Spleen (tissue), 13 donors: ENCODE measurements at places on chromosomes 13 and 19. TPM values are rescaled to one million over a fixed set of nuclear protein-coding genes. Genes with fewer than 3 reads are reported as not detected.

Gene DOCK6
- 57.3 TPM for total RNA-seq

- no peak overlapping the region for H3K4me3 ChIP-seq
- DNase-seq = no peak
- H3K4me1 ChIP-seq = peaks cover 38% of the 10 kb centered on the region
- H3K36me3 ChIP-seq = no peaks in the 10 kb centered on the region
These were observed 6.9 kb downstream of the MBNL2 start for GRCh38 chr13:97228850-97229521.

- H3K36me3 ChIP-seq = peaks cover 21% of the 10 kb centered on the region
- peak; percentile 89 for DNase-seq
- H3K27ac ChIP-seq = peak overlapping the region; percentile 90
- peak overlapping the region; percentile 99 for H3K4me3 ChIP-seq
These were observed 808 bp downstream of the DNMT1 start for GRCh38 chr19:10193790-10194499.

Gene PTGIR
- 12.3 TPM for total RNA-seq

- H3K27ac ChIP-seq = no peak overlapping the region
- no peaks in the 10 kb centered on the region for H3K27me3 ChIP-seq
- DNase-seq = no peak
- peaks cover 11% of the 10 kb centered on the region for H3K36me3 ChIP-seq
These were observed 6.2 kb downstream of the ZNF444 start for GRCh38 chr19:56147307-56147706.

DNA sequence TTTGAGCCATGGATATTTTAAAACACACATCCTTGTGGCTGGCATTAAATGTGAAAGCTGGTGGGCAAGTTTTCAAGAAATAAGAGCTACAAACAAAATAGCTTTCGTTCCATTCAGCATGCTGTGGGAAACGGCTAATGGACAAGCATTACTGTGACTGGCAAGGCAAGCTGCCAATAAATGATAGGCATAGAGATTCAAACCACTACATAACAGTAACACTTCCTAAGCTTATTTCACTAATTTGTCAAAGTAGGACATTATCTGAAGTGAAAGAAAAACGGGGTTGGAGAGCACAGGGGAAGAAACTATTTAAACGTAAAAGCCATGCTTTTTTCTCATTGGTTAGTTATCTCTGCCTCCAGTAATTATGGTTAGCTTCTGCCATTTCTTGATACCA, 26.0 kb downstream of the OBI1 start:
- H3K4me3 ChIP-seq = no peak overlapping the region
- H3K27ac ChIP-seq = no peak overlapping the region
- no peak for DNase-seq

DNA sequence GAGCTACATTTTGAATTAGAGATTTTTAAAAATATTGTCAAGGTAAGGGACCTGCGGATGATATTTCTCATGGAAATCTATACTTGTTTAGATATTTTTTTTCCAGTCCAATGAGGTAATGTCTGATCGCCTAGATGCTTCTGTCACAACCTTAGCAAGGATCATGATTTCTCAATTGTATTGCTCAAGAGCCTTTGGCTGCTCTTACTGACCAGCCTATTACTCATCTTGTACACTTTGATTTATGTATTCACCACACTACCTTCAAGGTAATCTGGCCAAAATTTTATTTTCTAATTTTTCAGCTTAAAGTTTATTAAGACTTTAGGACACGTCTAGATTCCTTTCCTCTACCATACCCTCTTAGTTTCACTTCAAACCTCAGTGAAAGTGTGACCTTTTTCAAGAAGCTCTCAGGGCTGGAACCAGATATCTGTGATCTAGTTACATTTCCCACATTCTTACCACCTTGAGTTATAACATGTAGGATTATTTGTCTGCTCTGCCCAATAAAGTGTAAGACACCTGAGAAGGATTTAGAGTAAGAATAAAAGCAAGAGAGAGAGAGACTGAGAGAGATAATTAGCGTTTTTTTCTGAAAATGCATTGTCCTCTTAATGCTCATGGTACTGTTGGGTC, 197.1 kb downstream of the ITGBL1 start:
- H3K27me3 ChIP-seq = no peaks in the 10 kb centered on the region
- no peak overlapping the region for H3K4me3 ChIP-seq
- no peak for DNase-seq
- H3K36me3 ChIP-seq = no peaks in the 10 kb centered on the region
- H3K4me1 ChIP-seq = no peaks in the 10 kb centered on the region

GRCh38 chr13:39985071-39985470, 329.6 kb downstream of the COG6 start:
- no peak for DNase-seq
- H3K4me3 ChIP-seq = no peak overlapping the region
- no peaks in the 10 kb centered on the region for H3K27me3 ChIP-seq
- H3K36me3 ChIP-seq = no peaks in the 10 kb centered on the region
- no peaks in the 10 kb centered on the region for H3K4me1 ChIP-seq
- H3K27ac ChIP-seq = no peak overlapping the region

Gene KLK12
- not detected for total RNA-seq

Gene COX6B1
- total RNA-seq = 255 TPM
